ENCODE measurements at places on chromosomes 6 and 20.

GRCh38 chr20:44785768-44786167 lies 24.6 kb downstream of the RIMS4 start:
- no peak for DNase-seq

DNA sequence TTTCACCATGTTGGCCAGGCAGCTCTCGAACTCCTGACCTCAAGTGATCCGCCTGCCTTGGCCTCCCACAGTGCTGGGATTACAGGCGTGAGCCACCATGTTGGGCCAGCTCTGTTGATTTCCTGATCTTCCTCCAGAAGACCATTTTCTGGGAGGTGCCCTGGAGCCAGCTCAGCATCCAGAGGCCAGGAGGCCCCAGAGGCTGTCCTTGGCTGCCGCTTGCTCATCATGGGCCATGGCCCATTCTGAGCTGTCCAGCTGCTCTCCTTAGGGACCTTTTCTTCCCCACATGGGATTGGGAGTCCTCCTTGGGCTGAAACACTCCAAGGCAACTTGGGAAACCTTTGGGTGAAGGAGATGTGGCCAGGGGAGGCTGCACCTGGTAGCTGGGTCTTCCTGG lies 15.4 kb downstream of the LRRC73 start:
- no peak for DNase-seq

GRCh38 chr6:11722805-11723631 lies 55.6 kb downstream of the ADTRP start:
- no peak for DNase-seq

DNA sequence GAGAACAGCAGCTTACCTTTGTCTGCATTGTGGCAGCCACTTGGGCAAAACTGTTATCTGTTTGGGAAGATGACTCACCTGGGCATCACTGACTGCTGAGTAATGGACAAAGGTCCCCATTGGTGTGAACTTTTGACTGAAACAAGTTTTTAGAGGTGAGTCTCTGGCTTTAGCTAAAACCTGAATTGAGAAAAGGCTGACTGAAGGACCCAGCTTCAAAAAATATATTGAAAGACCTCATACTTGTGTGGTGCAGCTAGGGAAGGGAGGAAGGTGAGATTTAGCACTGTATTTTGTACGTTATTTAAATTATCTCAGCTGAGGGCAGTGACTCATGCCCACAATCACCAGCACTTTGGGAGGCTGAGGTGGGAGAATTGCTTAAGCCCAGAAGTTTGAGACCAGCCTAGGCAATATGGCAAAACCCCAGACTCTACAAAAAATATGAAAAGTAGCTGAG lies 4.5 kb upstream of the CITED2 start:
- no peak for DNase-seq

- no peak for DNase-seq
Measured at GRCh38 chr6:20302702-20303251, 90.5 kb upstream of the MBOAT1 start.

- peak; percentile 60 for DNase-seq
Measured at GRCh38 chr6:28542440-28543296, 17.0 kb downstream of the GPX5 start.

GRCh38 chr6:20744911-20745557 lies 210.8 kb downstream of the CDKAL1 start:
- no peak for DNase-seq

GRCh38 chr20:48401359-48401758 lies 426.4 kb downstream of the PREX1 start:
- DNase-seq = no peak

GRCh38 chr6:118700531-118700930 lies 49.1 kb upstream of the CEP85L start:
- no peak for DNase-seq

DNA sequence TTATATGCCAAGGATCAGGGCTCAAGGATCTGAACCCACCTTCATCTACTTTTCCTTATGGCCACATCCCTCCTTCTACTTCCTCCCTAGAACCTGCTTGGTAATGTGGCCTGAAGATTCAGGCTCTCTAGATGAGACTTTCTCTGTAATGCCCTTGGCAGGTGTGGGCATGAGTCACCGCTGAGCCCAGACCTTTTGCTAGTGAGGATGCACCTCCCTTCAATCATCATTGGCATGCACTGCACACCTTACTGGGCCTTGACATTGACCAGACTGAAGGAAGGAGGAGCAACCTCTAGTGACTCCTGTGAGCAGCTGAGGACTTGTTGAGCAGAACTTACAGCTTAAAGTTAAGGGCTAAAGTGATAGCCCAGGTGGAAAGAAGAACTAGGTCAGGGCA lies 405.3 kb downstream of the MAFB start:
- DNase-seq = no peak
